ENCODE measurements at places on chromosomes 3 and 15.

- DNase-seq: no peak
Measured at GRCh38 chr3:125136515-125136914, 76.0 kb downstream of the SLC12A8 start.

GRCh38 chr3:121957674-121958415, 63.6 kb downstream of the SLC15A2 start:
- no peak for DNase-seq

DNA sequence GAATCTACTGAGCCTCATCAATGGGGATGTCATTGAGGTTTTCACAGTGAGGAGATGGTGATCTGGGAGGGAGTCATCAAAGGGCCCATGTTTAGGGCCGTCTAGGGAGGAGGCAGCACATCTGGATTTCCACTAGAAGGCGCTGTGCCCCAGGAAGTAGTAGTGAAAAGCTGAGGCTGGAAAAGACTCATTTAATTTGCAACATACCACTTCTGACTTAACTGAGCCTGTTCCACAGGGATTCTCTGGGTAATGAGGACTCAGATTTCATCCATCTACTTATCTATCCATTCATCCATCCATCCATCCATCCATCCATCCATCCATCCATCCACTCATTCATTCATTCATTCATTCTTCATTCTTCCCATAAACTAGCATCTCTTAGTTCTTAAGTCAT, 17.4 kb upstream of the SHF start:
- DNase-seq: peak; percentile 56

- DNase-seq: no peak
Measured at GRCh38 chr3:180188512-180189309, 152.0 kb upstream of the PEX5L start.

DNA sequence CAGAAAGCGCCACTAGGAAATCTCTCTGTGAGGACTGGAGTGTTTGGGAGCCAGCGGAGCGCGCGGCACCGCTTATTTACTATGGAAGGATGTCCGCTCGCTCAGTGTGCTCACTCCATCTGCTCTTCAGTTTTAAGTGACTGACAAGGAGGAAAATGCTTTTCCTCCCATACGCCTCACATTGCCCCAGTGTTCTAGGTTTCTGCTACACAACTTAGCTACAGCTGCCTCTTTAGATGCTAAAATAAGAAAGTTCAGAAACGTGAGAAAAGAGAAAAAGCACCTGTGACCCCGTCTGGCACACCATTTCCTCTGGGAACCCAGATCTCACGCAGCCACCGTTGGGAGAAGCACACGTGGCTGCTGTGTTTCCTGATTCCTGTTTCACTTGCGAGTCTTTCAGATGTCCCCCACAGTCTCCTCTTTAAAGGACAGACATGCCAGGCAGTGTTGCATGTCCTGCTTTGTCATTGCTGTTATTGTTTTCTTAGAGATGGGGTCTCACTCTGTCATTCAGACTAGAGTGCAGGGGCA, 11.7 kb upstream of the MUSTN1 start:
- DNase-seq: no peak

GRCh38 chr3:71010726-71011455, 572.6 kb downstream of the FOXP1 start:
- DNase-seq: no peak

- no peak for DNase-seq
Measured at GRCh38 chr3:72375237-72376076, 472.8 kb downstream of the SHQ1 start.

GRCh38 chr3:131730581-131730980, 227.8 kb upstream of the MRPL3 start:
- DNase-seq: no peak

GRCh38 chr15:59301527-59301926, 71.1 kb downstream of the MYO1E start:
- DNase-seq: no peak

DNA sequence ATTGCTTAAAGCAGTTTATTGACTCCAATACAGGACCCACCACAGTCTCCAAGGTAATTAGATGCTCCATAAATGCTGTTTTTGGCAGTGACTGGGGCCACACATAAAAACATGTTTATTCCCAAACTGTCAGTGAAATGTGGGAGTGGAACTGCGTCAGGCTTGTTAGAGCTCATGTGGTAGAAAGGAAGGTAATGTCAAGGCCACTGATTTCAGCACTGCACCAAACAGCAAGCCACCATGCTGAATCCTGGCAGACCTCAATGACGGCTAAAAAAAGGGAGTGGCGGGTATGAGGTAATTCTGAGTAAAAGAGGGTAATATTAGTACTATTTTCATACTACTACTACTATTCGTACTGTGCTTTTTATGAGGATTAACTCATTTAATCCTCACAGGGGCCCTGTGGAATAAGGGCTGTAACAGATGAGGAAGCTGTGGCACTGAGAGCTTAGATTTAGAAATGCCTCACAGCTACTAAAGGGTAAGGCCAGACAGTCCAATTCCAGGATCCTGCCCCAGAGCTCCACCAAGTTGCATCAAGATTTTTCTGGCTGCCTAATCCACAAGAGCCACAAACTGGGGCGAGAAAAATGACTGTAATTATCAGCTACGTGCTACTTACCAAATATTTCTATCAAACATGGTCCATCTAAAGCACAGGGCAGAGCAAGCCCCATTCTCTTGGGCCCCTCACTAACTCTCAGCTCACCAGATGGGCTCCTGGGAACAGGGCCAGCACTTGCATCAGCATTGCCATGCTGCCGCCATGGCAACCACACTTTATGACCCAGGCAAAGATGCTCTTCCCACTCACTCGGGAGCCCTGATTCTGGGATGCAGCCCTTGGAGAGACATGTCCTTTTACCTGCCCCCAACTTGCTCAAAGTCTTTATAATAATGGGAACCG, 83.6 kb upstream of the SPATA12 start:
- DNase-seq: peak; percentile 91

DNA sequence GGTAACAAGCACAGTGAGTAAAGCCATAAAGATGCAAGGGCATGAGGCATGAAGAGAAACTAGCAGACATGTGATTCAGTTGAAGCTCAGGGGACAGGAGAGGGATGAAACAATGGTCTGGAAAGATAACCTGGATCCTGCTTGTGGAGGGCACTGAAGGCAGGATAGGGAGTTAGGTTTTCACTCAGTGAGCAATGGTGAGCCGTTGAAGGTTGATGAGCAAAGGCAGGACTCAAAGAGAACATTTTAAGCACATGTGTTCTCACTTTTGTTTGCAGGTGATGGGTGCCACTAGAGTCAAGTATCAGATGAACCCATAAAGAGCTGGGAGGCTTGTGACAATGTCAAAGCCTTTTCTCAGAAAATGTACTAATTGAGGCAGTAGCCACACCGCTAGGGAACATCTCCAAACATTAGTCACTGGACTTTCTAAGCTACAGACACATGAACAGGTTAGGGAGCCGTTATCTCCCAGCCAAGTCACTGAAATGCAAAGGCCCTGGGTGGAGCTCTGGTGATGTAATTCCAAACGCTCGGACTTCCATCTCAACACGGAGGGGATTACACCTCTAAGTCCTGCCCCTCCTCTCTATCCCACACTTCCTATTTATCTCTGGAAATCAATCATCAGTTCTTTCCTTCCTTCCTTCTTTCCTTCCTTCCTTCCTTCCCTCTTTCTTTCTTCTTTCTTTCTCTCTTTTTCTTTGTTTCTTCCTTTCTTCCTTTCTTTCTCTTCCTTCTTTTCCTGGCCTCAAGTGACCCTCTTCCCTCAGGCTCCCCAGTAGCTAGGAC, 22.7 kb downstream of the KLHL6 start:
- no peak for DNase-seq

DNA sequence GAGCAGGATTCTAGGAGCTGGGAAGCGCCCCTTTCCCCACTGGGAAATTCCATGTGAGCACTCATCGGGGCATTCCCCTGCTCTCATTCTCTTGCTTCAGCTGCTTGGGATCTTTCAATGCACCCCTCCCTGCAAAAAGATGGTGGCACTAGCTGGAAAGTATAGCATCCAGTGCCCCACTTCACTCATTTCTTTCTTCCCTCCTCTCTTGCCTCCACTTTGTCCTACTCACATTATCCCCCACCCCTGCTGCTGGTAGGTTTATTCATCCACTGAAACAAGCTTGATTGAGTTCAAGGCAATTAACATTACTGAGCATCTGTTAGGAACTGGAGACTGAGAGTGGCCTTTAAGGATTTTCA, 84.8 kb upstream of the LIMD1 start:
- DNase-seq: no peak

DNA sequence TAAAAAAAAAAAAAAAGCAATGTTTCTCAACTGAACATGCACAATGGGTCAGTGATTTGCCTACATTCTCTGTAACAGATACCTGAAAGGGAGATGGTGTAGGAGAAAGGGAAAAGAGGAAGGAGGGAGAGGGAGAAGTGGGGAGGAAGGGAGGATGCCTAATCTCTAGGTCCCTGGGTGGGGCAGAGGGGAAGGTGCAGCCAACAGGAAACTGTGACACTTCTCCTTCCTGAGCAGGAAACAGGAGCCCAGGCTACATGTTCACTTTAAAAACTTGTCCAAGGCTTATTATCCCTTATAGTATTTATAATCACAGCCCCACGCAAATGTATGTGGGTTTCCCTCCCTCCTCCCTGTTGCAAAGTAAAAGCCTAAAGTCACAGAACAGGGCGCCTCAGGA, 137.9 kb downstream of the MINAR1 start:
- DNase-seq: no peak

DNA sequence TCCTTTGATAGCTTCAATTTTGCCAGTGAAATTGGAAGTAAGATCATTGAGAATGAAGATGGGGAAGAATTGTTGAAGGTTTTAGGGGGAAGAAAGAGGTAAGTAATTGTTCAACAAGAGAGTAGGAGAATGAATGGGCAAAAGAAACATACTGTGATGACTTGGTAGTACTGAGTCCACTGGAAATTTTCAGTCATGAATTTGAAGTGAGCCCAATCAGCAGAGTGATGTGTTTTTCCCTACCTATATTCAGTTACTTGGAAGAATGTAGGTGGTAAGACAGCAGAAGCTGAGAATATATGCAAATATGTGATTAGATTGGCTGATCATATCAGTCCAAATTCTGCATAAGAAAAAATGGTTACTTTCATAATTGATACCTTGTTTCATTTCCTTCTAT, 569.6 kb downstream of the AGBL1 start:
- DNase-seq: no peak

GRCh38 chr3:152054315-152054714, 180.9 kb downstream of the SUCNR1 start:
- no peak for DNase-seq

GRCh38 chr15:40737048-40737447, 18.0 kb downstream of the RMDN3 start:
- peak; percentile 2 for DNase-seq

DNA sequence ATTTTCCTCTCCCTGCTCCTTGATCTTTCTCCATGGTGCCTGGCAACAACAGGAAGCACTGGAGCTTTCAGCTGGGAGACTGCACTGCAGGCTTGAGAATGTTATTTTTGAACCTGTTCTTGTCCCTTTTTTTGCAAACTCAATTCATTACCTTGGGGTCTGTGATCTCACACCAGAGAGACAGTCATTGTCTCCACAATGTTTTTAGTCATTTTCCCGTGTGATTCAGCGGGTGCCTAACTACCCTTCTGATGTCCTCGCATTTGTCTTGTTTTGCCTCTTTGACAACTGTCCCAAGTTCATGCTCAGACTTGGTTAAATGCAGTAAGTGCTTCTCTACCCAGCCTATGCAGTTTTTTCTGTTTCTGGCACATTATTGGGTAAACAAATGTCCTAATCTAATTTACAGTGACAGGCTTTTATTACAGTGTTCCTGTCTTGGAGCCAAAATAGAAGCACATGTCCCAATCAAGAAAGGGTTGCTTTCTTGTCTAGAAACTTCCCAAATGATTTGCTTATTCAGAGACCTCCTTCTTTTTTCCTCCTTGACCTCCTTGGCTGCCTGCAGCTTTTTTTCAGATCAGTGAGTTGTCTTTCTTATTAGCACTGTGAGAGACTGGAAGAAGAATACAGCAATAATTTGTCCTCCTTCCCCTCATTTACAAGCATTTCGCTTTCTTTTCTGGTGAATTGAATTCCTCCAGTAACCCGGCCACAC, 162.4 kb downstream of the NSUN3 start:
- no peak for DNase-seq

- DNase-seq: no peak
Measured at GRCh38 chr3:134680796-134681521, 30.1 kb upstream of the KY start.

DNA sequence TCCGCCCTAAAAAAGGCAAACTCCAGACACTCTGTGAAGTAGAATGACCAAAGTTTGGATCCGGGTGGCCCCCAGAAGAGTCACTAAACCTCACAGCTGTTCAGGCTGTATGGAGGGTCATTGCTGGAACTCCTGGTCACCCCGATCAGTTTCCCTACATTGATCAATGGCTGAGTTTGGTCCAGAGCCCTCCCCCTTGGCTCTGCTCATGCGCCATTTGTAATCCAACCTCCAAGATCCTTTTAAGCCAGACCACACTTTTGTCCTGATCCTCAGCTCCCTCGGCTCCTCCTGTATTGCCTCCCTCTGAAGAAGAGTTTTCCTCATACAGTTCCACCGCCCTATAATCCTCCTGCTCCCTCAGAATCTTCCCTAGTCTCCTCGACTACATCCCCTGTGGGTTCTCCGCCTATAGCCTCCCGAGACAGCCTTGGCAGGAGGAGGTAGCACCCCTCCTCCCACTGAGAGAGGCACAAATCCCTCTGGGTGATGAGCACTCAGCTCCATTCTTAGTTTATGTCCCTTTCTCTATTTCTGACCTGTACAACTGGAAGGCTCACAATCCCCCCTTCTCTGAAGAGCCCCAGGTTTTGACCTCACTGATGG, 42.2 kb downstream of the ZBTB11 start:
- no peak for DNase-seq

- no peak for DNase-seq
Measured at GRCh38 chr3:64259636-64260035, 34.4 kb upstream of the PRICKLE2 start.

DNA sequence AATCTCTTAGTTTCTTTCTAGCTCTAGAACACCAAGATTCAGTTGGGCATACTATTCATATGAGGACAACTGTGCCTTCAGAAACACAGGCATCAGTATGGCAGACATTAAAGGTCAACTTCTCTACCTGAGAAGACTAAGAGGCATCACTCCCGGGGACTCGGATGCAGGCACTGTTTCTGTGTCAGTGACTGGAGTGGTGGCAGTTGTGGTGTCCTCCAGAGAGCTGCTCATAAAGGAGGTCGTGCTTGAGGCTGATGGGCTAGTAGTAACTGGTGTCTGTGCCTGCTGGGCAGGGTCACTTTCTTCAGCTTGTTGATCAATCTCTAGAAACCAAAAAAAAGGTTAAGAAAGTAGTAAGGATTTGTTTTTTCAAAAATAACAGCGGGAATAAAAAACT, 75.2 kb downstream of the FBXL22 start:
- DNase-seq: no peak

Data from NCI-H1105 treated with DMSO at 0.1 percent for 48 hours (cell line).